ENCODE measurements at places on chromosomes 7 and 10.

DNA sequence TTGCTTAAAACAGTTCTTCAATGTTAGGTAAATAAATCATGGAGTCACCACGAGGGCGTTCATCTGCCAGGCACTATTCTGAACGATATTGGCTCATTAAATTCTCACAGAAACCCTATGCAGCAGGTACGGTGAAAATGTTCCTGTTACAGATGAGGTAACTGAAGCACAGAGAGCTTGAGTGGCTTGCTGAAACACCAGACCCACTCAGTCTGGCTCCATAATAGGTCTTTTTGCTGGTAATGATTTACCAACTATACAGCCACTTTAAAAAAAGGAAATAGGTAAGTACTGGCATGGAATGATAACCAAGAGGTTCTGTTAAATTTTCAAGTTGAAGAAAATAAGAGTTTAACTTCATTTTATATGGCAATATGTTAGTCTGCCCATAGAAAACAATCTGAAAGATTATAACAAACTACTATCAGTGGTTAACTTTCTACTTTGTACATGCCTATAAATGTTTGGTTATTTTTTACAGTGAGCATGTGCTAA, 1.3 kb upstream of the TM9SF3 start:
- DNase-seq: no peak

DNA sequence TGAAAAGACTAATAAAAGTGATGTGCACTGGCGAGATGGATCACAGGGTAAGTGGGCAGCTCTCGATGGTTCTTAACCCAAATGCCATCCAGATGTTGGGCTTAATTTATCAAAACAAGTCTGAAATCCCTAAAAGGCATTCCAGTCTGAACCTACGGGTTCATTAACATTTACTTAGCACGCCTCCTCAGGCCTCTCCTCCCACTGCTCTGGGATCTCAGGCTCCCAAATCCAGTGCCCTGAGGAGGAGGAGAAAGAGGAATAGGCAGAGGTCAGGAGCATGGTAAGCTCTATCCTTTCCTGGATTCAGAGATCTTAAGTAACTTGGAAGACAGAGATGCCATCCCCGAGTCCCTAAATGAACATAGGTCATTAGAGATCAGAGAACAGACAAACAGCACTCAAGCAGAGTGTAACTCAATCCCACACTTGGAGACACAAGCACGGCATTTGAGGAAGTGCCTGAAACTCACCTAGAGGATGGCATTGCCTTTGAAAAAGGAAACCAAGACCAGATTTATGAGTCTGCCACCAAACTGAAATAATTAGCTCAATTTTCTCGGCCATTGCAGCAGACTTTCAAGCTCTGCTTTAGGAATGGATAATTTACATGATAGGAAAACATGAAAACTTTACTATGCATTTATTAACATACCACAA, 140.9 kb downstream of the CXCL12 start:
- no peak for DNase-seq

- DNase-seq: no peak
Observed at GRCh38 chr7:11935905-11936304, 103.9 kb upstream of the THSD7A start.

DNA sequence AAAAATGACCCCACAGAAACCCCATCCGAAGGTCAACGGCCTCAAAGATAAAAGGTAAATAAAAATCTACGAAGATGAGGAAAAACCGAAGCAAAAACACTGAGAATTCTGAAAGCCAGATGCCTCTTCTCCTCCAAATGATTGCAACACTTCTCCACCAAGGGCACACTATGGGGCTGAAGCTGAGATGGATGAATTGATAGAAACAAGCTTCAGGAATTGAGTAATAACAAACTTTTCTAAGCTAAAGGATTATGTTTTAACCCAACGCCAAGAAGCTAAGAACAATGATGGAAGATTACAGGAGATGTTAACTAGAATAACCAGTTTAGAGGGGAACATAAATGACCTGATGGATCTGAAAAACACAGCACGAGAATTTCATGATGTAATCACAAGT, 127.8 kb downstream of the MACC1 start:
- DNase-seq: no peak

DNA sequence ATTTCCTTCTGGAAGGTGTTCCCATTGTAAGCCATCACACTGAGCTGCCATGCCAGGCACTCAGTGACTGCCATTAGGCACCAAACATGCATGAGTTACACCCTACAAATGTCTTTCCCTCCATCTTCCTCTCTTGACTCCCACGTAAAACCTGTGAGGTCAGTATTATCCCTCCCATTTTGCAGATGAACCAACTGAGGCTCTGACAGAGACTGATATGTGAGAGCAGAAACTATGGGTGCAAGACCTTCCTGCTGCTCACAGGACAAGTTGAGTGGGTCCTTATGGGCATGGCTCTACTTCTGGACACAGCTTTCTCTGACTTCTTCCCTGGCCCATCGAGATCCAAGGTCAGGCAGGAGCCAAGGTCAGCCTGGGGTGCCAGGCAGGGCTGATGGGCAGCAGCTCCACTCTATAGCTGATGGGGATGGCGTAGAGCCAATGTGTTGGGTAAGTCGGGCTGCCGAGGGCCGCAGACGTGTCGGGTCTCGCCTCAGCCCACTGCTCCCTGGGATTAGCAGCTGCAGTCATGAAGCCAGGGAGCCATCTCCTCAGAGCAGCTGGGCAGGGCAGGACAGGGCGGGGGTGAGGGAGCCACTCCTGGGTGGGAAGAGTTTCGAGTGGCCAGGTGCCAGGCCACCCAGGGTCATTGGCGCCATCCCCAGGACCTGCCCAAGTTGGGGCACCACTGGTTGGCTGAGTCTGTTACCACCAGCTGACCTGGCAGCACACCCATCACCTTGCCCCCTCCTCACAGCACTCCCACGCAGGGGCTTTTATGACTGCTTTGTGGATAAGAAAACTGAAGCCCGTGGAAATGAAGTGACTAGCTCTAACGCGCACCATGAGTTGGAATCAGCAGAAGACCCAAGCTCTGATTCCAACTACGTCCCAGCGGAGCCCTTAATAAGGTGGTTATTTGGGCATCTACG, 117.8 kb upstream of the ZMIZ1 start:
- DNase-seq: no peak

- no peak for DNase-seq
Observed at GRCh38 chr7:84251277-84251781, 56.7 kb upstream of the SEMA3A start.

Data from neuronal stem cell (in vitro differentiated cells).